Type B pancreatic cell (in vitro differentiated cells): ENCODE measurements at places on chromosomes 6 and 20.

DNA sequence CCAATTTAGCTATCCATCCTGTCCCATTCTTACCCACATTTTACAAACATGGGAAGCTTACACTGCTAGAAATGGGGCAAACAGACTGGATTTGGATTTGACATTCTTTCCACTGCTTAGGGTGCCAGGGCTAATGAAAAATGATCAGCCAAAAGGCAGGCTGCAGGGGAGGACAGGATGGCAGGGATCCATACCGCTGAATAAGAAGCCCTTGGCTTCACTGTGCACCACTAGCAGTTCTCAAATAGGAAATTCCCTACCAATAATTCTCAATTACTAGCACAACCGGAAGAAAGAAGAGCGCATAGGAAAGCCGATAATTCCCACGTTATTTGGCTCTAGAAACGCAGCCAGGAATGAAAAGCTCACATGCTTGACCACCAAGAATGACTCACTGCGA, 73.1 kb downstream of the NDUFAF5 start:
- H3K4me3 ChIP-seq, result no peak overlapping the region
- no peaks in the 10 kb centered on the region for H3K4me1 ChIP-seq
- H3K27me3 ChIP-seq, result no peaks in the 10 kb centered on the region

- H3K4me3 ChIP-seq, result no peak overlapping the region
- no peak for DNase-seq
- H3K4me1 ChIP-seq, result no peaks in the 10 kb centered on the region
- H3K36me3 ChIP-seq, result no peaks in the 10 kb centered on the region
Observed at GRCh38 chr6:155578251-155578650, 122.6 kb upstream of the NOX3 start.

DNA sequence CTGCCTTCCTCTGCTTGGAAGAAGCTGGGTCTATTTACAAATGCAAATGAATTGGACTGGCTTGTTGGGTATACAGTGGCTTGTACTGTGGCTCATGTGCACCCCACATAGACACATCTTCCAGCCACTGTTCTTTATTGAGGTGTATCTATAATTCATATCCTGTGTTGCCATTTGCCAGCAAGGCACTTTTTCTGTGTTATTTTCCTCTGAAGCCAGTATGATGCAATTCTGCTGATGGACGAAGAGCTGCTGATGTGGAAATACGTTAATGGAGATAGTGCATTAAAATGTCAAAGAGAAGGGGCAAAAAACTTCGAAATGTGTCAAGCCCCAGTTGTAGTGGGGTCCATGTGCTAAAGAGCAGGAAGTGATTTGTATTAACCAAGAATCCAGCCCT, 167.5 kb downstream of the TMEM242 start:
- H3K4me1 ChIP-seq, result peaks cover 8% of the 10 kb centered on the region
- no peak overlapping the region for H3K4me3 ChIP-seq
- H3K27me3 ChIP-seq, result no peaks in the 10 kb centered on the region
- H3K27ac ChIP-seq, result no peak overlapping the region
- peaks cover 25% of the 10 kb centered on the region for H3K36me3 ChIP-seq

DNA sequence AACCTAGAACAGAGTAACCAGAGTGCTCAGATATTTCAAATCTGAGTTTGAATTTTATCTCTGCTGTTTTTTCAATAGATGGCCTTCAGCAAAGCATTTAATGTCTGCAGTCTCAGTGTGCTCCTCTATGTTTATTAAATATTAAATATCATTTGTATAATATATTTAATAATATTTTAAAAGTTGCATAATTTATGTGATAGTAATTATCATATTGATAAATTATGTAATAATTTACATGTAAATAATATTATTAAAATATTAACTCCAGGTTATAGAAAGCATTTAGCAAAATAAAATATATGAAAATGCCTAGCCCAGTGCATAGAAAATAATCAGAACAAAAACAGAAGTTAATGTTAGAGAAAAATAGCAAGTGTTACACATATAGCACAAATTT, 930.0 kb upstream of the SLC35B3 start:
- no peaks in the 10 kb centered on the region for H3K36me3 ChIP-seq
- H3K4me1 ChIP-seq, result no peaks in the 10 kb centered on the region
- H3K27ac ChIP-seq, result no peak overlapping the region
- DNase-seq, result no peak

GRCh38 chr6:56499095-56499494, 143.6 kb downstream of the DST start:
- H3K27ac ChIP-seq, result no peak overlapping the region
- H3K27me3 ChIP-seq, result no peaks in the 10 kb centered on the region
- peaks cover 43% of the 10 kb centered on the region for H3K36me3 ChIP-seq
- H3K4me1 ChIP-seq, result peaks cover 4% of the 10 kb centered on the region

GRCh38 chr6:150691463-150691862, 91.8 kb downstream of the PLEKHG1 start:
- no peaks in the 10 kb centered on the region for H3K27me3 ChIP-seq
- DNase-seq, result no peak
- H3K36me3 ChIP-seq, result peaks cover 6% of the 10 kb centered on the region
- H3K4me1 ChIP-seq, result peaks cover 42% of the 10 kb centered on the region

DNA sequence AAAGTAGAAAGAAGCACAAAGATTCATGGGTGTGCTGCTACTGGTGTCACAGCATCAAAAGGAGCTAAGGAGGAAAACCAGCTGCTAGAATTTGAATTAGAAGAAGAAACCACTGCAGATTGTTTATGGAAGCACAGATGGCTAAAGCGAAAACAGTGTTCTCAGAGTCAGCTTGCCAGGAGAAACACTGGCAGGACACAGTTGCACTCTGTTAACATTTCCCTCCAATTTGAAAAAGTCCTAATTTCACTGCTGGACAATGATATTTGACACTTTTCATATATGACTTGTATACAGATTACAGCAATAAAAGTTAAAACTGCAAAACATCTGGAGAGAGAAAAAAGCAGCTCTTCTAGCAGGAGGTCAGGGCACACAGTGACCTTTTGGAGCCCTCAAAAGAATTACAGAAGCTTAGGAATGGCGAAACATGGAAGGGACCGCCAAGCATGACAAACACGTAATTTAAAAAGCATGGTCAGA, 314.5 kb downstream of the COL12A1 start:
- H3K4me1 ChIP-seq, result peaks cover 10% of the 10 kb centered on the region
- no peak overlapping the region for H3K4me3 ChIP-seq
- peaks cover 18% of the 10 kb centered on the region for H3K27me3 ChIP-seq
- H3K27ac ChIP-seq, result no peak overlapping the region
- H3K36me3 ChIP-seq, result no peaks in the 10 kb centered on the region
